ENCODE measurements at places on chromosomes 5 and 9.

GRCh38 chr9:86605303-86605702, 251.1 kb upstream of the TUT7 start:
- no peak for DNase-seq

- DNase-seq = no peak
Measured at GRCh38 chr5:138460032-138460693, 5.1 kb upstream of the EGR1 start.

DNA sequence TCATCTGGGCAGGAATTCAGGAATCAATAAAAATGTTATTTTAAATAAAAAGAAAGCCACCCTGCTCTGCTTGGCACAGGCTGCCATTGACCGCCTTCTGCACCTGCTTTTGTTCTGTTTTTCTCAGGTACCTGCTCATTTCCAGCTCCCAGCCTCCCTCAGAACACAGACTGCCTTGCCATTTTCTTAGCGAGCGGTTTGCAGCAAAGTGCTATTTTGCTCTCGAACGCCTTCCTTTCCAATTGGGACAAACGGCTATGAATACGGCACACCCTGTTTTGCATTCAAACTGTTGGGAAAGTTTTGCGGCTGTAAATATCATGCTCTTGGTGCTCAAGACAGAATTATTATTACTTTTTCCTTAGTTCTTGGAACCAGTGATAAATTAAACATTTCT, 25.1 kb upstream of the FCN1 start:
- DNase-seq = no peak

GRCh38 chr5:168249923-168250322, 41.5 kb upstream of the WWC1 start:
- DNase-seq = no peak

DNA sequence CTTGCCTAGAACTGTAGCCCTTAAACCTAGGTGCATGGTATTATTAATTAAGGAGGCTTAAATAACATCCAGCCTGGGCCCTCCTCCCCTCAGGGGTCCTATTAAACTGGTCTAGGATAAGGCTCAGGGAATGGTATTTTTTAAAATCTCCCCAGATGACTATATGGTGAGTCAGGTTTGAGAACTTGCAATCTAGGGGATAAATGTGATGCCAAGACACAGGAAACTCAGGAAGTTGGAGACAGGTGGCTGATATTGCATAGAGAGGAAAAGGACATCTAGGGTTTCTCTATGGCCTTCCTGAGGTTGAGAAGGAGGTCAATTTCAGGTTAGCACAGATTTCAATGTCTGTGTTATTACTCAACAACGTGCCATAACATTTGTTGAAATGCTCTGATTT, 581.0 kb downstream of the TLE1 start:
- no peak for DNase-seq

DNA sequence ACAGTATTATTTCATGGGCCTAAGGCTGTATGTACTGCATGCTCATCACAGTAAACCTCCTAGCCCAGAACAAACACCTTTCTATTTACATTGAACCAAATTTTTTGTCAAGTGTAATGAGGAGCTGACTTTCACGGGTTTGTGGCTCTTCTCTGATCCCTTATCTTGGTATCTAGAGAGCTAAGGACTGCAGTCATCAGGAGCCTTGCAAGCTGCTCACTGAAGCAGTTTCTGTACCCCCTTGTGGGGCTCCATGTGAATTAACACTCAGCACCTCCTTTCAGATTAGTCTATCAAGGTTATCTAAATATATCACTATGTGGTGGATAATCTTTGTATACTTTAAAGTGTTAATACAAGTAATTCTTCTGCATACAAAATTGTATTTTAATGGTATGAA, 108.2 kb downstream of the AUH start:
- DNase-seq = no peak

- DNase-seq = no peak
Measured at GRCh38 chr5:169828385-169828784, 151.9 kb downstream of the INSYN2B start.

DNA sequence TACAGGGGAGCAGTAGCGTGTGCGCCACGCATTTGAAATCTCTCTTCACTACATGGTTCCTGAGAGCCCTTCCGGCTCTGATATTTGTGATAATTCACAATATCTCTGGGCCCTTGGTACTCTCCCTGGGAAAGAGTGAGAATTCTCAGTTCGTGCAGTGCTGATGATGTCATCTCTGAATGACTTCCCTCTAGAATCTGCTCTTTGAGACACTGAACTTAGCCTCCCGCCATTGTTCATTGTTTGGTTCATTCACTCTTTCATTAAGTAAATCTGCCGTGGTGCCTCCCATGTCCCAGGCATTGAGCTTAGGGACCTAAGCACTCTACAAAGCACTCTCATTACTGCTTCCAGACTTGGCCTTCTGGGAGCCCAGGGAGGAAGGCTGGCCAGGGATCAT, 94.0 kb downstream of the PPARGC1B start:
- DNase-seq = no peak

GRCh38 chr9:16869882-16870595, 431 bp downstream of the BNC2 start:
- DNase-seq = no peak

- DNase-seq = no peak
Measured at GRCh38 chr9:126611193-126611591, 2.5 kb upstream of the LMX1B start.

- no peak for DNase-seq
Measured at GRCh38 chr5:19018822-19019221, 969.2 kb downstream of the CDH18 start.

GRCh38 chr5:122150215-122150614, 20.9 kb downstream of the ZNF474 start:
- DNase-seq = no peak

DNA sequence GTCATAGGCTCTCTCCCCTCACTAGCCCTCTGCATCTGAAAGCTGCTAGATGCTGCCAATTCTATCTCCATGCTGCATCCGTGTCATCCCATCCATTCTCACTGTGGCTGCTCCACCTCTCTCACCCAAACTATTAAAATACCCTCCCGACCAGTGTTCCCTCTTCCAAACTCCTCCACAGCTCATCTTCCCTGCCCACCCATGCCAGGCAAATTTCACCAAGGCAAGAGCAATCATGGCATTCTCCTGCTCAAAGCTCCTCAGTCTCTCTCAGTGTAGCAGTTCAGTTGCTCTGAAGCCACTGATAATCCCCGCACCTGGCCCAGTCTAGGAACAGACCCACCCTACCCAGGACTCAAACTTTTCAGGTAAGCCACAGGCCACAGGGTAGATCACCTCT, 48.4 kb downstream of the SPOCK1 start:
- no peak for DNase-seq

DNA sequence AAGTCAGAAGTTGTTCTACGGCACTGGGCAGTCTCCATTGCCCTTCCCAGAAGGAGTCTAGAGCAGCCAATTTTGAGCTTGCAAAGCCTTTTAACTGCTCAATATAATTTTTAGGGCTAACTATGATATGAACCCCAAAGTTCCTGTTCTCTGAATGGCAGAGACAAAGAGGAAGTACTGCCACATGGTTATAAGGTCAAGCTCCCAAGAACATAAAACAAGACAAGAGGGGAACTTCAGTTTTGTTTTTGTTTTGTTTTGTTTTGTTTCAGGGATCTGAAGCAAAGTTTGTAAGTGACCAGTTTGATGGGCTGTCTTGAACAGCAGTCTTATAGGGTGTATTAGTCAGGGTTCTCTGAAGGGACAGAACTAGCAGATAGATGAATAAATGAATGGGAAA, 11.9 kb upstream of the SMC2 start:
- no peak for DNase-seq

GRCh38 chr9:134519375-134520070, 122.1 kb upstream of the COL5A1 start:
- DNase-seq = no peak

DNA sequence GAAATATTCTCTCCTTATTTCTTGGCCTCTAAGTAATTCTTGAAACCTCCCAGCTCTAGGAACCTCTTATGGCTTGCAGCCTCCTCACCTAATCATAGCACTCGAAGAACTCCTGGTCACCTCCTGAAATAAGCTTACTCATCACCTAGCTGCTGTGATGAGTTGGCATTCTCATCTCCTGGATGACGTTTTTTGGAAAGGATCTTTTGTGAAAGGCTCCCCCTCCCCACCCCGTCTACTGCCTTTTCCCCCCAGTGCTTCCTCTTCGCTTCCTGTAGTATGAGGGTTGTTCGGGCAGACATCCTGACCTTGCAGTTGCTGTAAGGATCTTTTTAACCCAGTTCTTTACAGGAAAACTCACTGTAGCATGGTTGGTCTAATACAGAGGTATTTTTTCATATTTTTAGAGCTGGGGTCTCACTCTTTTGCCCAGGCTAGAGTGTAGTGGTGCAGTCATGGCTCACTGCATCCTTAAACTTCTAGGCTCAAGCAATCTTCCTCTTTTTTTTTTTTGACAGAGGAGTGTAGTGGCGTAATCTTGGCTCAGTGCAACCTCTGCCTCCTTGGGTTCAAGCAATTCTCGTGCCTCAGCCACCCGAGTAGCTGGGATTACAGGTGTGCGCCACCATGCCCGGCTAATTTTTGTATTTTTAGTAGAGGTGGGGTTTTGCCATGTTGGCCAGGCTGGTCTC, 41.8 kb downstream of the ARHGAP26 start:
- no peak for DNase-seq

DNA sequence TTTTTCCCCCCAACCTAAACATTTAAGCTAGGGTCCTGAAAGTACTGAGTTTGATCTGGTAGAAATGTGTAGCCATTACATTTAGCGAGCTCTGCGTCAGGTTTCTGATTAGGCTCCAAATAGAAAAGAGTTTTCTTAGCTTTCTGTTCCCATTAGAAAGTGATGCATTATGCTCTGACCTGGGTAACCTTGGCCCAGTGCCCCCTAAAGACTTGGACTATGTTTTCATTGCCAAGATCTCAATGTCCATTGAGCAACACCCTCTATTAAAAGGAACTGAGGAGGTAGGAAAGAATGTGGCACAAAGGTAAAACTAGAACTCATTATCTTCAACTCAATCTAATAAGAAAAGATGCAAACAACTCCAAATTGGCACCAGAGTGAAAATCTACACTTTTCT, 358.9 kb upstream of the PCSK5 start:
- no peak for DNase-seq

- DNase-seq = no peak
Measured at GRCh38 chr5:54848581-54848980, 136.8 kb downstream of the ESM1 start.

GRCh38 chr5:32283539-32284377, 29.0 kb downstream of the MTMR12 start:
- DNase-seq = no peak

DNA sequence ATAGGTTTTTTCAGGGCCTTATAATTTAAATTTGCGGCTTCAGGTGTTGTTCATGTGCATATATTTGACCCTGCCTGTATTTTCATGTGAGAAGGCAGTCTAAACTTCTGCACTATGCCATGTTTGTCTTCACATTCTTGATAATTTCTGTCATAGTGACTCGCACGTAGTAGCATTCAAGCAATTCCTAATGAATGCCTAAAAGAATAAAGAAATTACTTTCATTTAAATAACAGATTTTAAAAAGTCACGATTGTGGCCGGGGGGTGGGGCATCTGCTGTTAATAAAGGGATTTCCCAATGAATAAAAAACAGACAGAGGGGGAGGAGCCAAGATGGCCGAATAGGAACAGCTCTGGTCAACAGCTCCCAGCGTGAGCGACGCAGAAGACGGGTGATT, 318.0 kb downstream of the ADAMTS6 start:
- DNase-seq = no peak

DNA sequence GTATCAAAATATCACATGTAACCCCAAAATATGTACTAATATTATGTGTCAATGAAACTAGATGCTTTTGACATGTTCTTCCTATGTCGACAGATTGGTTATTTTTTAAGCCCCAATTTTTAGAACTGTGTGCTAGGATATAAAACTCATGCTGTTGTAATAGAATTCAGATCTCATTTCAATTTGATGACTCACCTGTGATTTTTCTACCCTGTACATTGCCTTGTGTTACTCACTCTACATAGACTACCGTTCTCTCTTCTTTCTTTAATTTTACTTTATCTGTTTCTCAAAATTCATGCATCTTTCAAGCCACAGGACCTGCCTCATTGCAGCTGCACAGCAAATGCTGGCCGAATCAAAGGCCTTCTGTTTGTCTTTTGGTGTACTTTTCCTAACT, 284.5 kb downstream of the MAT2B start:
- DNase-seq = no peak

DNA sequence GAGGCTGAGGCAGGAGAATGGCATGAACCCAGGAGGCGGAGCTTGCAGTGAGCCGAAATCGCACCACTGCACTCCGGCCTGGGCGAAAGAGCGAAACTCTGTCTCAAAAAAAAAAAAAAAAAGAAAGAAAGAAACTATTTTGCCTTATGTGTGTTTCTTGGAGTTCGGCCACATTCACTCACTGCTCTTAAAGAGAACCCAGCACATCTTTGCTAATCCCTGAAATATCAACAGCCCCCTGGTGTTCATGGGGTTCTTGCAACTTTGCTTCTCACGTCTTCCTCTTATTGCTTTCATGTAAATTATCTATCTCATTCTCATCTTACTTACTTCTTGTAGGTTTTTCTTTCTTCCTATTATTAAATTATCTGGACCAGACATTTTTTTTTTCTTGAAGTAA, 126.3 kb upstream of the ASTN2 start:
- DNase-seq = no peak

GRCh38 chr5:35683466-35683865, 65.8 kb downstream of the SPEF2 start:
- DNase-seq = no peak

DNA sequence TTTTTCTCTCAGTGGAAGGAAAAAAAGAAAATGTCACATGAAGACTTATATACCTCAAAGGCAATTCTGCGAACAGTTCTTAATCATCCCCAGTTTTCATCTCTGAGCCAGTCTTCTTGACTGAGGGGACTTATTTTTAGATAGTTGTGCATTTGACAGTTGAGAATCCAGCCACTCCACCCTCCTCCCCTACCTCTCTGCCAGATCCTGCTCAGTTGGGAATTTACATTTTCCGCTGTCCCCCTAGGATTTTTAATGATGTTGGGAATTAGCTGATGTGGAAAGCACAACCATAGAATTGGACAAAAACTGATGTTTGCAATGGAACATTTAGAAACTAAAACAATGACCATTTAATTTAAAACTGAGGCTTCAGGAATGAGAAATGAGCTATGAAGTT, 194.3 kb upstream of the PIK3R1 start:
- no peak for DNase-seq

DNA sequence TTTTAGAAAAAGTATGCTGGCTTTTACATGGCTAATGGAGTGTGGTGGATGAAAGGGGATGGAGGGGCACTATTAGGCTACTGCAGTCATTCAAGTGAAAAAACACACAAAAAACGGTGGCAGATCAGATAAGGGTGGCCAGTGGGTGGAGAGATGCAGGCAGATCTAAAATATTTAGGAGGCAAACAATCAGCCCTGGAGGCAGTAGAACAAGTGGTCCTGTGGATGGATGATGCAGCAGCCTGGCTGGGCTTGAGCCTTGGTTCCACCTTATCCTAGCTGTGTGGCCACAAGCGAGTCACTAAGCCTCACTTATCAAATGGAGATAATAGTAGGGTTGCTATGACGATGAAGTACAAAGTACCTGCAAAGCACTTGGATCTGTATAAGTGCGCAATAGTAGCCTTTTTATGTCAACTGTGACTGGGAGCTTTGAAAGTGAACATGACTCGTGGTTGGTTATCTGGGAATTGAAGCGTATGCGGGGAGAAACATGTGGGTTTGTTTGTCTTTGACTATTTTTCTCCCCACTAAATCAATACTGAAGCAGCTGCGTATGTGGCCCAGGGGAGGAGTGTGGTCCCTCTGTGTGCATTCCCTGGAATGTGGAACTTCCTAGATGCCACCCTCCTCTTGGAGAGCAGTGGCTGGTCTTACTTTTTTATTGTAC, 20.2 kb downstream of the NSG2 start:
- no peak for DNase-seq

- no peak for DNase-seq
Measured at GRCh38 chr9:91502913-91503672, 79.5 kb upstream of the NFIL3 start.

GRCh38 chr5:124297826-124298225, 448.6 kb downstream of the ZNF608 start:
- no peak for DNase-seq
